ENCODE measurements at places on chromosomes 6 and 20.

DNA sequence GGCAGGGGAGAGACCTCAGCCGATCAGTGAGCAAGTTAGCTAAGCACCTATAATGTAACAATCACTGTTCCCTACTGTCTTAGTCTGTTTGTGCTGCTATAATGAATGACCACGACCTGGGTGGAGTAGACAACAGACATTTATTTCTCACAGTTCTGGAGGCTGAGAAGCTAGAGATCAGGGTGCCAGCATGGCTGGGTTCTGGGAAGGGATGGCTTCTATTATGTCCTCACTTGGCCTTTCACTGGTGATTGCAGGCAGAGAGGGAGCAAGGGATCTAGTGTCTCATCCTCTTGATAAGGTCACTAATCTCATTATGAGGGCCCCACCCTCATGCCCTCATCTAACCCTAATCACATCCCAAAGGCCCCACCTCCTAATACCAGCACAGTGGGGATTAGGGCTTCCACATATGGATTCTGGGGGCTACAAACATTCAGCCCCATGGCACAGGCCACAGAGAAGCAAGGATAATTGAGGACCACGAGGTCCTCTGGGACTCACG lies 162.5 kb downstream of the CD83 start:
- DNase-seq: no peak

DNA sequence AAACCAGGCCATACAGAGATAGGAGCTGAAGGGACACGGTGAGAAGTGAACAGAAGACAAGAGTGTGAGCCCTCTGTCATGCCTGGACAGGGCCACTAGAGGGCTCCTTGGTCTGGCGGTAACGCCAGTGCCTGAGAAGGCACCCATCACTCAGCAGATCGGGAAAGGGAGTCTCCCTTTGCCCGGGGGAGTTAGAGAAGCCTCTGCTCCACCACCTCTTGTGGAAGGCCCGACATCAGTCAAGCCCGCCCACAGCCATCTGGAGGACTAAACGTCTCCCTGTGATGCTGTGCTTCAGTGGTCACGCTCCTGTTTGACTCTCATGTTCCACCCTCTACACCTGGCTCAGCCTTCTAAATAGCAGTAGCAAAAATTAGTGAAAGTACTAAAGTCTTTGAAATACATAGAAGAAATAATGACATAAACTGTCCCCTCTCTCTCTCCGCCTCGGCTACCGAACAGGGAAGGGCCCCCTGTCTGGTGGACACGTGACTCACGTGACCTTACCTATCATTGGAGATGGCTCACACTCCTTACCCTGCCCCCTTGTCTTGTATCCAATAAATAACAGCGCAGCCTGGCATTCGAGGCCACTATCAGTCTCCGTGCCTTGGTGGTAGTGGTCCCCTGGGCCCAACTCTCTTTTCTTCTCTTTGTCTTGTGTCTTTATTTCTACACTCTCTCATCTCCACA lies 66.7 kb downstream of the RPP21 start:
- DNase-seq: no peak

GRCh38 chr6:170475118-170475517 lies 78.0 kb downstream of the PSMB1 start:
- no peak for DNase-seq

GRCh38 chr6:16639684-16640480 lies 121.4 kb downstream of the ATXN1 start:
- DNase-seq: no peak

DNA sequence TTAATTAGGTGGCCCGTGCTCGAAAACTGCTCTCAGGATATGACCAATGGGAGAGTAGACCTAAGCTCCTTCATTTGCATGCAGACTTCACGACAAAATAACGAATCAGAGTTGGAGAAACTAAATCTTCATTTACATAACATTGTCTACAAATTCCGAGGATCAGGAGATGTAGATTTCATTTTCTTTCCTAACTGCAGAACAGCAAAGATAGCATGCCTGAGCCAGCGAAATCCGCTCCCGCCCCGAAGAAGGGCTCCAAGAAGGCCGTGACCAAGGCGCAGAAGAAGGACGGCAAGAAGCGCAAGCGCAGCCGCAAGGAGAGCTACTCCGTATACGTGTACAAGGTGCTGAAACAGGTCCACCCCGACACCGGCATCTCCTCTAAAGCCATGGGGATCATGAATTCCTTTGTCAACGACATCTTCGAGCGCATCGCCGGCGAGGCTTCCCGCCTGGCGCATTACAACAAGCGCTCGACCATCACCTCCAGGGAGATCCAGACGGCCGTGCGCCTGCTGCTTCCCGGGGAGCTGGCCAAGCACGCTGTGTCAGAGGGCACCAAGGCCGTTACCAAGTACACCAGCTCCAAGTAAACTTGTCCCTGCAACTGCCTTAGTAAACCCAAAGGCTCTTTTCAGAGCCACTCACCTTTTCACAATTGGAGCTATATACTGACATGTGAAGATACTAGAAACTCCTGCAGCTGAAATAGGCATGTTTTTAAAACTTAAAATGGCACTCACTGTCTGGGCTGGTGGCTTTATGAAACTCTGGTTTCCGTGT lies 96.5 kb downstream of the HFE start:
- DNase-seq: no peak

DNA sequence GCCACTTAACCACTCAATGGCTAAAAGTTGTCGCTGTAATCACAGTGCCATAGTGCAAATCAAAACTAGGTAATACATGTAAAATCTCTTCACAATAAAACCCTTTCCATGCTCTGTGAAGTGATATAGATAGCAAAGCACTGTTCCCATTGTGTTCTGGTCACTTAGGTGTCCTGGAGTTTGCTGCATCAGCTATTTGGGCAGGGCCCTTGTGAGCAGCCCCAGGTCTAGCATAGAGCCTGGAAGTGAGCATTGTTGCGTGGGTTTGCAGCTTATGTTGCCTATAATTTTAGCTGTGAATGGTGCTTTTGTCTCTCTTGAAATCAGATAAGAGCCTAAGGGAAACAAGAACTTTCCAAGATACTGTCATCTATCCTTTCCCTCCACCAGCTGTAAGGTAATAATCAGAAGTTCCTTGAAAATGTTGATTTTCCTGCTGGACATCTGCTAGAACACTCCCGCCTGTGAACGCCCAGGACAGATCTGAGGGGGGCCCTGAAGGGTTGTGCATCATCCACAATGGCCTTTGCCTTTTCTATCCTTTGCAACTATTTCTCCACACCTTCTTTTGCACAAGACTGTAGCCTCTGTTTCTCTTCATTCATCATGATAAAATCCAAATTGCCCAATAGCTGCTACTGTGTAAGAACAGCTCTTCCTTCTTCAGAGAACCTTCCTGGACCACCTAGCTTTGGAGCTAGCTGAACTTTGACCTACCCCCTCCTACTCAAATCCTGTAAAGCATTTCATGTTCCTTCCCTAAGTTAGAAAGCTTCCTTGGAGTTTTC lies 57.0 kb downstream of the TNFAIP3 start:
- no peak for DNase-seq

GRCh38 chr6:71072508-71072907 lies 115.6 kb upstream of the B3GAT2 start:
- no peak for DNase-seq

DNA sequence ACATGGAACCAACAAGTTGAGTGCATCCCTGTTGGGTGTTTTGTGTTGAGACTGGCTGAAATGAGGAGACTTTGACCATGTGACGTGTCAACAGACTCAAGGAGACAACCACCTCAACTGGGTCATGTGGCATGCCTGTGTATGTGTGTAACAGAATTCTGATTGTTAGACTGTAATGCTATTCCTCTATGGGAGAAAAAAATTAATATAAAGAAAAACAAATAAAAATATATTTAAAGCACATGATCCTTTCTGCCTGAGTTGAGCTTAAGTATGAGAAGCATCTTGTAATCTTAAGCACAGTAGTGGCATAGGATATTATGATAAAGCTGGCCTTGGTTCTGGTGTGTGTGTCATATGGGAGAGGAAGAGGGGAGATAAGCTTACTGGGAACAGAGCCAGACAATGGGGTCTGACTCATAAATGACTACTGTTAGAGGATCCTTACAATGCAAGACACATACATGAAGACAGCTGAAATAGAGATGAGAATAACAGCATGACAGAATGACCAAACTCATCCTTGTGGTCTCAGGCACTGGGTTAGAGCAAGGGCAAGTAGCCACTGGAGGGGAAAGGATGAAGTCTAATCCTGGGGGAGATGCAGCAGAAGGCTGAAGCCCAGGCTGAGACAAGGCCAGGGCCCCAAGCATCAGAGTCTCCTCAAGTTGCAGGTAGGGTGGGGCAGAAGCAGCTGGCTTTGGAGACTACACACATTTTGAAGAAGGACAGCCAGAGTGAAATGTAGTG lies 9.2 kb downstream of the TP53INP2 start:
- no peak for DNase-seq

GRCh38 chr6:163872335-163872734 lies 457.8 kb downstream of the QKI start:
- DNase-seq: no peak

- no peak for DNase-seq
Measured at GRCh38 chr6:54134935-54135334, 23.7 kb downstream of the MLIP start.

- no peak for DNase-seq
Measured at GRCh38 chr6:56144538-56145324, 102.6 kb downstream of the COL21A1 start.

- DNase-seq: no peak
Measured at GRCh38 chr20:38825571-38825900, 20.0 kb downstream of the PPP1R16B start.

- no peak for DNase-seq
Measured at GRCh38 chr6:73041051-73041450, 184.2 kb downstream of the KHDC1L start.

GRCh38 chr6:147554281-147554680 lies 45.8 kb downstream of the SAMD5 start:
- DNase-seq: no peak

DNA sequence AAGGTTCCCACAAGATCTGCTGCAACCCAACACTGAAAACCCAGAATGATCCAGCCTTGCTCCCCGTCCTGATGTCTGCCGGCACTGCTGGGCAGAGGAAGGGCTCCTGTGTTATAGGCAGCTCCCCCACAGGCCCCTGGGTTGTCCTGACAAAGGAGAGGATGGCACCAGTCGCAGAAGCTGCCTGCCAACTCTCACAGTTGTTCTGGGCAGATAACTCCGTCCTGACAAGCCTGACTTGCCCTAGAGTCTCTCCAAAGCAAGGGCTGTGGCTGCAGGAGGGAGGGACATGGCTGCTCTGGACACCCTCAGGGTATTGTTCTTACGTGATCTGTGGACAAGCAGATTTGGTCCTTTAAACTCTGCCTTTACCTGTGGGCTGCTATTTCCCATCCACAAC lies 243.8 kb downstream of the CDH26 start:
- no peak for DNase-seq

GRCh38 chr6:160063771-160064413 lies 57.7 kb upstream of the SLC22A1 start:
- no peak for DNase-seq

GRCh38 chr20:13288357-13288756 lies 67.3 kb downstream of the ISM1 start:
- DNase-seq: no peak

GRCh38 chr6:167933847-167934246 lies 63.6 kb upstream of the KIF25 start:
- DNase-seq: no peak

GRCh38 chr6:24344976-24345375 lies 12.9 kb downstream of the DCDC2 start:
- no peak for DNase-seq

DNA sequence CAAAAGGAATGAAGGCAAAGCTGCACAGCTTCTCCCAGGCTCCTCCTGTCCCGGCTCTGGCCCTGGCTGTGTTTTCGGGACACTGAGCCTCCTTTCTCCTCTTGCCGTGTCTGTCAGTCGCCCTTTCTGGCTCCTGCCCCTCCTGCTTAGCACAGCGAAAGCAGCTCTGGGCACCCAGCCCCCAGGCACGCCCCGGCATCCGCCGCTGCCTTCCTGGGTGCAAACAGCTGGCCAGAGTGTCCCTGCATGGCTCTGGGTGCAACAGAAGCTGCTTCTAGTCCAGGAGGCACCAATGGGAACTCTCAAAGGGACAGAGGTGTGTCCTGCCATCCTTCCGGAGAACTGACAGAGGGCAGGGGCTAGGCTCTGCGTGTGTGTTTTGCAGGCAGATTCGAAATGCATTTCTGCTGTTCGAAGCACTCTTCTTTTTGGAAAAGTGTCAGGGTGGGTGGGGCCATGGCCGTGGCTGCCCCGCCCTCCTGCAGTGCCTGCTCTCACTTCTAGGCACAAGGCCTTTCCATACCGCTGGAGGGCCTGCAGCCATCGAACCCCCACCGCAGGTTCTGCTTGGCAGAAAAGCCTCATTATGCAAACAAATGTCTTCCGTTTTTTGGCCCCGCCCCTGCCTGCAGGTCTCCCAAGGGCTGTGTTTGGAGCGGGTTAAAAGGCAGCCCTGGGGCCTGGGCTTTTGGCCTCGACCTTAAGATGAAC lies 15.5 kb downstream of the COL9A3 start:
- no peak for DNase-seq

GRCh38 chr6:71079677-71080076 lies 122.8 kb upstream of the B3GAT2 start:
- no peak for DNase-seq

- DNase-seq: no peak
Measured at GRCh38 chr6:10425975-10426780, 11.3 kb upstream of the TFAP2A start.

DNA sequence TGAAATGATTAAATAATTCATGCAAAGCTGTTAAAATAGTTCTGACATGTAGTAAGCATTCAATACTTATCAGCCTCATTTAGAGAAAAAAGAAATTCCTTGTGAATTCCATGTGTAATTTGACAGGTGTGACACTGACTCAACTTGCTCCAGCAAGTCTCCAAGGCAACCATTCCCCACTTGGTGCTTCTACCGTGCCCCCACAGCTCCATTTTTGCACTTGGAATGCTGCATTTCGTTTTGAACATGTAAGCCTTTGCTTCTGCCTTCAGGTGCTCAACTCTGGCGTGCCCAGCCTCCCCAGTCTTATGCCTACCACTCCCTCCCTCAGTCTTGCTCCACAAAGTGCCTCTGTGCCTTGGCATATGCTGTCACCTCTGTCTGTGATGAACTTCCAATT lies 760.6 kb upstream of the CHD6 start:
- no peak for DNase-seq

GRCh38 chr6:162211022-162211421 lies 516.5 kb downstream of the PRKN start:
- DNase-seq: no peak

DNA sequence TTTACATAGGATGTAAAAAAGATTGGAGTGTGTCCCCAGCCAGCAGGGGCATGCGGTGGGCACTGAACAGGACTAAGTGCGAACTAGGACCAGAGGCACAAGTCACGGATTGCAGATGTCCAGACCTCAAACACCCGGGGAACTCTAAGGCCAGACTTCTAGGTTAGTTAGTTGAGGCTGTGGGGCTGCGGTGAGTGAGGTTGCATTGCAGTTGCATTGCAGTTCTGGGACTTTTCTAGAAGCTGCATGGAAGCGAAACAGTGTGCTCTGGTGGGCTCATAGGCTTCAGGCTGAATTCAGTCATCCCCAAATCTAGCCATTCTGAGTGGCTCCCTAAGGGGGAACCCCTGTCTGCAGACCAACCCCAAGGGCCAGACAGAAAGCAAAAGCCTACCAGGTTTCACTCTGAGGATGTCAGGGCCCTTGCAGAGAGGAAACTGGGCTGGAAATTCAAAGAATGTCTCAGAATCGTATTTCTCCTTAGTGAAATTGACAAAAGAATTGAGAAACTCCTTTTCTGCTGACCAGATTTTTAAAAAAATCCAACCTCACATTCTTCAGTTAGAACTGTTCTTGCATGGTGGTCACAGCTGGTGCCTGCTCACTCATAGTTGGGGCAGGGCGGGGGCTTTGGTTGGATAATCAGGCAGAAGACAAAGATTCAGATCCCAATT lies 182.8 kb downstream of the ZDHHC14 start:
- no peak for DNase-seq

Measured in cortex of kidney (tissue), 1 donor.